ENCODE measurements at places on chromosomes 16 and 17. TPM values are rescaled to one million over a fixed set of nuclear protein-coding genes. Genes with fewer than 3 reads are reported as not detected.
A peak's percentile ranks its signal among the peaks of the same experiment; 100 is the strongest.

- H3K4me1 ChIP-seq = no peaks in the 10 kb centered on the region
- no peak for DNase-seq
- H3K27ac ChIP-seq = no peak overlapping the region
- no peak overlapping the region for H3K4me3 ChIP-seq
- H3K36me3 ChIP-seq = no peaks in the 10 kb centered on the region
Measured at GRCh38 chr17:82116246-82116645, 18.2 kb upstream of the FASN start.

DNA sequence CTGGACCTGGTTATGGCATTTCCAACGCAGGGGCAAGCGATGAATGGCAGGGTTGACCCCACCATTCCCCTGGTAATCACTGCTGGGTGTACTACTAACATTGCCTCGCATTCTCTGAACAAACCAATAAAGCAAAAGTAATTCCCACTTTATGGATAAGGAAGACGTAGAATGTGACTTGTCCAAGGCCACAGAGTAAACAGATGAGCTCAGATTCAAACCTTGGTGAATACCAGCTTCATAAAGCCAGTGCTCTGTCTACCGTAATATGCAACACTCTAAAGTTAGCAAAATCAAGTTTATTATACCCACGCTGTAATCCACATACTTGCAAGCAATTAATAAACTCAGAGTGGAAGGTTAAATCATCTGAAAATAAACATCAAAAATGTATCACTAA lies 59.6 kb downstream of the ANKFY1 start:
- no peaks in the 10 kb centered on the region for H3K36me3 ChIP-seq
- H3K4me3 ChIP-seq = no peak overlapping the region
- no peaks in the 10 kb centered on the region for H3K27me3 ChIP-seq
- peaks cover 5% of the 10 kb centered on the region for H3K4me1 ChIP-seq
- peak overlapping the region; percentile 86 for H3K27ac ChIP-seq

DNA sequence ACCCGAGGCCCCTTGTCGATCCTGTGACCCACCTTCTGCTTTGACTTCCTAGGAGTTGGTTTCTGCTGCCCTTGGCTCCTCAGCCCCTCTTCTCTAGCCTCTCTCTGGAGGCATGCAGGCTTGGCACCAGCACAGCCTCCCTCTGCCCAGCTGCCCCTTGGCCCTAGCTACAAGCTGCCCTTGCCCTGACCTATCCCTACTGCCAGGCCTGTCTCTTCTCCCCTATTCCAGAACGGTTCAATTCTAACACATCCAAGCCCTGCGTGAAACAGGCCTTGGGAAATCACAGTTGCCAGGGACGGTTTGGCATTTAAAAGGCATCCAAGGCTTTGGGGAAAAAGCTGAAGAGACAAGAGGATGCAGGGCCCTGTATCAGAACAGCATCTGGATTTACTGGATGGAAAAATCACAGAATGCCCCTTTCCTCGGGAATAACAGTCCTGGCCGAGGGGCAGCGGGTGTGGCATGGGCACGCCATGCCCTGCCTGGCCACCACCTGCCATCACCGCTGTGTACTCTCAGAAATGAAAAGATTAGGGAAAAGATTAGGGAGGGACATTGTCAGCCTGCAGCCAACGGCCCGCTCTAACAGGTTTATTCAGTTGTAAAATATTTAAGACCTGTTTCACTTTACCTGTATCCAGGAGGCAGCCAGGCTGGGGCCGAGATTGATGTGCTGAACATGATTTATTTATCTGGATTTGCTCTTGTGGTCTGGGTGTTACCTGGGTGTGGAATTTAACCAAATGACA lies 15.8 kb downstream of the RAI1 start:
- no peaks in the 10 kb centered on the region for H3K27me3 ChIP-seq
- DNase-seq = no peak
- H3K4me3 ChIP-seq = no peak overlapping the region
- no peak overlapping the region for H3K27ac ChIP-seq
- H3K4me1 ChIP-seq = no peaks in the 10 kb centered on the region

DNA sequence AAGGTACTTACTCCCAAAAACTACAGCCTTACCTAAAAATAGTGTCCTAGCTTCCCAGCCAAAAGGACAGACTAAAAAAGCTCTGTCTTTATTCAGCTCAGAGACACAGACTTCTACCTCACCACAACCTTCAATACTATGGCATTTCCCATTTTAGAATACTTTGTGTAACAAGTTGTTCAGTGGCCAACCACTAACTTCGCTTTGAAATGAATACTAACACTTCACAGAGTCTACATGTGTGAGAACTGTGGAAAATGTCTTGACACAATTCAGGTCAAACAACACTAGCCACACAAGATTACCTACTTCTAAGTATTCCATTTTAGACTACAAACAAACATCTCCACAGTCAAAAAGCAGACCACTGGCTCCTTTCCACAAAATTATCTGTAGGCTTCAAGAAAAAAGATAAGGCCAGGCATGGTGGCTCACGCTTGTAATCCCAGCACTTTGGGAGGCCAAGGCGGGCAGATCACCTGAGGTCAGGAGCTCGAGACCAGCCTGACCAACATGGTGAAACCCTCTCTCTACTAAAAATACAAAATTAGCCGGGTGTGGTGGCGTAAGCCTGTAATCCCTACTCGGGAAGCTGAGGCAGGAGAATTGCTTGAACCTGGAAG lies 3.2 kb downstream of the HELZ start:
- H3K27ac ChIP-seq = no peak overlapping the region
- DNase-seq = no peak
- H3K27me3 ChIP-seq = no peaks in the 10 kb centered on the region
- H3K4me1 ChIP-seq = no peaks in the 10 kb centered on the region

DNA sequence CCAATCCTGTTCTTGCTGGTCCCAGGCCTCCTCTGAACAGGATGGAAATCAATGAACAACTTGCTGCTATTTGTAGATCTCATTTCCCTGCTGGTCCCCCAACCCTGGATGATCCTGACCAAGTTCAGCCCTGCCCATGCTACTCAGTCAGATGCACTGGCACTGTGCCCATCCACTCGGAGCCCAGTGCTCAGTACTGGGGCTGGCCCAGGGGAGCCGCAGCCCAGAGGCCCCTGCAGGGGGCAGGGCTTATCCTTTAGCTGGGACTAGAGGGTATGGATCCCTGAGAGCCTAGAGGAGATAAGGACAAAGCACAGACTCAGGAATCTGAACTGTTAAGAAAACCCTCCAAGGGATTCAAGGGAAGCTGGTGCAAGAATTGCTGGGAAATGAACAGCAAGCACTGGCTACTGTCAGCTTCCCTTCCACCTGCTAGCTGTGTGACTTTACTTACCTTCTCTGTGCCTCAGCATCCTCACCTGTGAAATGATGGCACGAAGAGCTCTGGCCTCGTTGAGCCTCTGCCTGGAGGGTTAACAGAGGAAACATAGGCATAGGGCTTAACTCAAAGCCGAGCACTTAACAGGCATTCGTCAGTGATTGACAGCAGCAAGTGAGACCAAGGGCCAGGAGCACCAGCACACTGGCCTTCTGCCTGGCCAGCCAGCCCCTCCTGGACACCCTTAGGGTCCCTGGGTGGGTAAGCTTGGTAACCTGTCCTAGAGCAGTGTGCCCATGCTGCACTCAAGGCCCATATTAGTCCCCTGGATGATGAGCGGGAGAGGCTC lies 29.8 kb upstream of the C1QL1 start:
- no peak overlapping the region for H3K27ac ChIP-seq
- H3K27me3 ChIP-seq = no peaks in the 10 kb centered on the region
- H3K36me3 ChIP-seq = no peaks in the 10 kb centered on the region
- H3K4me3 ChIP-seq = no peak overlapping the region
- DNase-seq = no peak

GRCh38 chr17:38852771-38853291 lies 690 bp downstream of the RPL23 start:
- H3K27ac ChIP-seq = peak overlapping the region; percentile 48
- H3K27me3 ChIP-seq = no peaks in the 10 kb centered on the region
- peaks cover 2% of the 10 kb centered on the region for H3K36me3 ChIP-seq
- no peak for DNase-seq
- no peaks in the 10 kb centered on the region for H3K4me1 ChIP-seq

- no peak overlapping the region for H3K27ac ChIP-seq
- peaks cover 5% of the 10 kb centered on the region for H3K4me1 ChIP-seq
- H3K4me3 ChIP-seq = no peak overlapping the region
- DNase-seq = no peak
Measured at GRCh38 chr16:57818377-57819064, 16.2 kb upstream of the KIFC3 start.

GRCh38 chr17:82913304-82914043 lies 73.7 kb upstream of the ZNF750 start:
- no peak overlapping the region for H3K4me3 ChIP-seq
- no peak for DNase-seq
- H3K27me3 ChIP-seq = no peaks in the 10 kb centered on the region
- H3K36me3 ChIP-seq = no peaks in the 10 kb centered on the region
- no peaks in the 10 kb centered on the region for H3K4me1 ChIP-seq

DNA sequence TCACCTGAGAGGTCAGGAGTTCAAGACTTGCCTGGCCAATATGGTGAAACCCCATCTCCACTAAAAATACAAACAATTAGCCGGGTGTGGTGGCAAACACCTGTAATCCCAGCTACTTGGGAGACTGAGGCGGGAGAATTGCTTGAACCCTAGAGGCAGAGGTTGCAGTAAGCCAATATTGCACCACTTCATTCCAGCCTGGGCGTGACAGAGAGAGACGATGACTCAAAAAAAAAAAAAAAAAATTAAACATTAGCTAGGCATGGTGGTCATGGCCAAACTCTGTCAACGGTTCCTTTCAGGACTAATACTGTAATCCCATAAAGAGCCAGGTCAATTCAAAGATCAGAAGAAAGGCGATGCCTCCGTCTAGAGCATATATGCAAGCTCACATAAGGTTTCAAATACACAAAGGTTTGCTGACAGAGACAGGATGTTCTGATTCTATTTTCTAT lies 2.4 kb downstream of the RNF157 start:
- no peak overlapping the region for H3K4me3 ChIP-seq
- no peak overlapping the region for H3K27ac ChIP-seq

DNA sequence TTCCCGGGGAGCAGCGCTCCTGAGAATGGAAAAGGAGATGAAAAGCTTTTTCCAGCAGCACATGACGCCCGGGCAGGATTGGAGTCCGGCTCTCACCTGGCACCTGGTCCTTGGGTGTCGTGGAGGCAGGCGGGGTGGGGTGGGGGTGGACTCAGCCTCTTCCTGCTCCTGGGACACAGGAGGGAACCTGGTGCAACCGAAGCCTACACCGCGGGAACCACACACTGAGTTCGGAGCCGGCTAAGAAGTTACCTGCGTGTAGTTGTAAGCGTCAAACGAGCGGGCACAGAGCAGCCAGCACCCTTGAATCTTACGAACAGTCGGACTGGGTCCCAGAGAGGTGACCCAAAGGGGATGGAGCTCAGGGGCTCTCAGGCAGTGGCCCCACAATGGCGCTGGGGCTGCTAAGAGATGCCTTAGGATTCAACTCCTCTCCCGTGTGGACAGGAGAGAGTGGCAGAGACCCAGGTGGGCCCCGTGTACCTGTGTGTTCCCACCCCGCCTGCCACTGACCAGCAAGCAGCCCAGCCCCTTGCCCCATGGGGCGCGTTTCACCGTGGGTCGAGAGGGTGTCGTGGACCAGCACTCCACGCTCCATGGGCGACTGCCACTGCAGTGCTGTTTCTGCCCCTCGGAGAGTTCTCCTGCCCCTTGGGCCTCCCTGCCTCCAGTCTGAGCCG lies 105.8 kb upstream of the METRNL start:
- no peak for DNase-seq
- H3K27me3 ChIP-seq = no peaks in the 10 kb centered on the region
- no peak overlapping the region for H3K27ac ChIP-seq
- no peaks in the 10 kb centered on the region for H3K36me3 ChIP-seq
- H3K4me1 ChIP-seq = no peaks in the 10 kb centered on the region
- H3K4me3 ChIP-seq = no peak overlapping the region

- no peaks in the 10 kb centered on the region for H3K36me3 ChIP-seq
- H3K27me3 ChIP-seq = no peaks in the 10 kb centered on the region
- no peaks in the 10 kb centered on the region for H3K4me1 ChIP-seq
Measured at GRCh38 chr17:66676421-66676820, 158.5 kb upstream of the CACNG5 start.

- no peak overlapping the region for H3K27ac ChIP-seq
- DNase-seq = no peak
- H3K36me3 ChIP-seq = peaks cover 15% of the 10 kb centered on the region
- no peaks in the 10 kb centered on the region for H3K27me3 ChIP-seq
Measured at GRCh38 chr16:75632857-75633256, 9.8 kb upstream of the ADAT1 start.

- no peak overlapping the region for H3K27ac ChIP-seq
- H3K4me3 ChIP-seq = no peak overlapping the region
- H3K36me3 ChIP-seq = no peaks in the 10 kb centered on the region
Measured at GRCh38 chr17:80859002-80859941, 132.4 kb upstream of the CHMP6 start.

Gene ASGR1
- total RNA-seq = 2.6 TPM

Gene TAT
- not detected for total RNA-seq

Gene CSH1
- total RNA-seq = not detected

Gene CCL1
- not detected for total RNA-seq

Gene SLC5A11
- total RNA-seq = not detected

Gene CLEC3A
- total RNA-seq = not detected

Gene ARL2BP
- total RNA-seq = 39.1 TPM

Gene CCDC154
- total RNA-seq = 1.8 TPM

Gene RAB11FIP4
- total RNA-seq = 2.6 TPM

Gene PRR15L
- total RNA-seq = not detected

Gene TPSD1
- not detected for total RNA-seq

Gene TUBB3
- total RNA-seq = 12.5 TPM
